Activated CD8-positive, alpha-beta memory T cell treated with anti-CD3 and anti-CD28 coated beads for 4 hours (primary cell): ENCODE measurements at places on chromosomes 1 and 21.

GRCh38 chr1:39110882-39111281 lies 84.7 kb downstream of the NDUFS5 start:
- DNase-seq = no peak

- no peak for DNase-seq
Observed at GRCh38 chr1:162726555-162726954, 63.9 kb upstream of the HSD17B7 start.

- no peak for DNase-seq
Observed at GRCh38 chr1:106249365-106249764, 807.1 kb upstream of the PRMT6 start.

DNA sequence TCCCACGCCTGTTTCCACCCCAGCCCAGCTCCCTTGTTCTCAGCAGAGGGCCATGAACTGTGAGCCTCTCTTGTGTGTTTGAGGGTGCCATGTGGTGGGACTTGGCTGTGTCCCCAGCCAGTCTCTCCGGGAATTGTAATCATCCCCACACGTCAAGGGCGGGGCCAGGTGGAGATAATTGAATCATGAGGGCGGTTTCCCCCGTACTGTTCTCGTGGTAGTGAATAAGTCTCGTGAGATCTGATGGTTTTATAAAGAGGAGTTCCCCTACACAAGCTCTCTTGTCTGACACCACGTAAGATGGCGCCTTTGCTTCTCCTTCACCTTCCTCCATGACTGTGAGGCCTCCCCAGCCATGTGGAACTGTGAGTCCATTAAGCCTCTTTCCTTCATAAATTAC lies 57.2 kb upstream of the COL6A2 start:
- no peak for DNase-seq

DNA sequence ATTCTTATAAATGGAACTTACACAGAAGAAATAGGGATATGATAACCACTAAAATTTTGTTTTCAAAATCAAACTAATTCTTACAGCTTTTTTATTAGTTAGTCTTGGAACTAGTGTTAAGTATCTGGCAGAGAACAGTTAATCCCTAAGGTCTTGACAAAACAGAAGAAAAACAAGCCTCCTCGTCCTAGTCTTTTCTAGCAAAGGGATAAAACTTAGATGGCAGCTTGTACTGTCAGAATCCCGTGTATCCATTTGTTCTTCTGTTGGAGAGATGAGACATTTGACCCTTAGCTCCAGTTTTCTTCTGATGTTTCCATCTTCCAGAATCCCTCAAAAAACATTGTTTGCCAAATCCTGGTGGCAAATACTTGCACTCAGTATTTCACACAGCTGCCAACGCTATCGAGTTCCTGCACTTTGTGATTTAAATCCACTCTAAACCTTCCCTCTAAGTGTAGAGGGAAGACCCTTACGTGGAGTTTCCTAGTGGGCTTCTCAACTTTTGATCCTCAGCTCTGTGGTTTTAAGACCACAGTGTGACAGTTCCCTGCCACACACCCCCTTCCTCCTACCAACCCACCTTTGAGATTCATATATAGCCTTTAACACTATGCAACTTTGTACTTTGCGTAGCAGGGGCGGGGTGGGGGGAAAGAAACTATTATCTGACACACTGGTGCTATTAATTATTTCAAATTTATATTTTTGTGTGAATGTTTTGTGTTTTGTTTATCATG lies 42.3 kb upstream of the LAMC2 start:
- no peak for DNase-seq

GRCh38 chr1:162151900-162152829 lies 82.7 kb downstream of the NOS1AP start:
- DNase-seq = peak; percentile 3

- no peak for DNase-seq
Observed at GRCh38 chr1:28902738-28903137, 11.6 kb upstream of the EPB41 start.

DNA sequence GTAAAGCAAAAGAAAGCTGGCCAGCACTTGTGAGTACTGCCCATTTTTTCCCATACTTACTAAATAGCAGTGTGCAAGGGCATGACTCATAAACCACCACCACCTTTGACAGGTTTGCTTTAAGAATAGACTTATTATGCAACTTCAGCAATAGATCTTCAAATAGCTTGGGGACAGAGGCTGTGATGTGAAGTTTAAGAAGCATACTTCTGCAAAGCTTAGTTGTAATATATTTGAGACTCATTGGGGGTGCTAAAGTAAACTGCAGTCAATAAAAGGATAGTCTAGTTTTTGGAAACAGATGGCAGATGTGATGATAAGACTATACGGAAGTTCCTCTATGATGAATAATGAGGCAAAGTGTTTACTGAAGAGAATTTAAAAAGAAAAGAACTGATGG lies 210.0 kb downstream of the PLA2G4A start:
- DNase-seq = no peak

GRCh38 chr1:172140591-172140990 lies 279.9 kb upstream of the C1orf105 start:
- DNase-seq = no peak
